Cerebellum (tissue), 4 donors: ENCODE measurements at places on chromosomes 1 and 21. TPM values are rescaled to one million over a fixed set of nuclear protein-coding genes. Genes with fewer than 3 reads are reported as not detected.

DNA sequence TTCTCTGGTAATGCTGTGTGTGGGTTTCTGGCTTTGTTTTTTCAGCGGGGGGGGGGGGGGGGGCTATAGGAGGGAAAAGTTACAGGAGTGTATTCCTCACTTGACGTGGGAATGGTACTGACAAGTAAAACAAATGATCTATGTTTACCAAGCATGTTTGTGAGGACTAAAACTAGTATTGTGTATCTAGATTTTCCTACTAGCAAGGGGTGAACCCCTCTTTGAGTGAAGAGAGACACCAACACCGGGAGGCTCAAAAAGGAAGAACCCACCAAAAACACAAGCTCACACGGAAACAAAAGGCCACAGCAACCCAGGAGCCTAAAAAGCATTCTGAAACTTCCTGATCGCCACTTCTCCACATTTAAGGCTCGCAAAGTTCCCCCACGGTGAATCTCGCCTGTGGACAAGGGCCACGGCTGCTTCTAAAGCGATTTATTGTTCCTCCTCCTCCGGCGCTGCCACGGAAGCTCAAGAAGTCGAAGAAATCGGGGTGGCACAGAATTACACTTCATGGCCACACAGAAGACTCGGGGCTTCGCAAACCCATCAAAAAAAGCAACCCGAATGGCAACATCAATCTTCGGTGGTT, 703 bp downstream of the PUM1 start:
- peak; percentile 19 for DNase-seq

DNA sequence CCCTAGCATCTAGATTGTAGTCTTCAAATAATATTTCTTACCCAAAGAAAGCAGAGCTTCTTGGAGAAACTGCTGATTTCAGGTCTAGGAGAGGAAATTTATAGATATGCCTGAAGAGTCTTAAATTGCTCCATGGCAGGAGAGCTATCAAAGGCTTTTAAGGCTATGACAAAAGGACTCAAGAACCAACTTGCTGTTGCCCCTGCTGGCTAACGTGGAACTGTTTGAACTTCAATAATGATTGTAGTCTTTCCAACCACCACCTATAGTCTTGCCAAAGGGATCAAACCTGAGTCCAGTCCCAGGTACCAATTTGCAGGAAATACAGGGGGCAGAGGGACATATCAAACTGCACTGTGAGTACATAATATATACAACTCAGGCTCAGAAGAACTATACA, 336.2 kb upstream of the ESRRG start:
- no peak for DNase-seq

The SLC35E2B gene
- total RNA-seq: 65.6 TPM

The UTS2 gene
- not detected for total RNA-seq

The MMEL1 gene
- total RNA-seq: 1.3 TPM

The GJB3 gene
- total RNA-seq: not detected

DNA sequence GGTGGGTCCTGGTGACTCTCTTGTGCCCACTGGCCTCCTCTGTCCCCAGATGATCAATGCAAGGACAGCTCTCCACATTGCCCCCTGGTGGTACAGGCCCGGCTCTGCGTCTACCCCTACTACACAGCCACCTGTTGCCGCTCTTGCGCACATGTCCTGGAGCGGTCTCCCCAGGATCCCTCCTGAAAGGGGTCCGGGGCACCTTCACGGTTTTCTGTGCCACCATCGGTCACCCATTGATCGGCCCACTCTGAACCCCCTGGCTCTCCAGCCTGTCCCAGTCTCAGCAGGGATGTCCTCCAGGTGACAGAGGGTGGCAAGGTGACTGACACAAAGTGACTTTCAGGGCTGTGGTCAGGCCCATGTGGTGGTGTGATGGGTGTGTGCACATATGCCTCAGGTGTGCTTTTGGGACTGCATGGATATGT, 10.8 kb downstream of the ADAMTSL4 start:
- peak; percentile 47 for DNase-seq

GRCh38 chr1:241499910-241500309, 19.6 kb downstream of the FH start:
- peak; percentile 69 for DNase-seq

DNA sequence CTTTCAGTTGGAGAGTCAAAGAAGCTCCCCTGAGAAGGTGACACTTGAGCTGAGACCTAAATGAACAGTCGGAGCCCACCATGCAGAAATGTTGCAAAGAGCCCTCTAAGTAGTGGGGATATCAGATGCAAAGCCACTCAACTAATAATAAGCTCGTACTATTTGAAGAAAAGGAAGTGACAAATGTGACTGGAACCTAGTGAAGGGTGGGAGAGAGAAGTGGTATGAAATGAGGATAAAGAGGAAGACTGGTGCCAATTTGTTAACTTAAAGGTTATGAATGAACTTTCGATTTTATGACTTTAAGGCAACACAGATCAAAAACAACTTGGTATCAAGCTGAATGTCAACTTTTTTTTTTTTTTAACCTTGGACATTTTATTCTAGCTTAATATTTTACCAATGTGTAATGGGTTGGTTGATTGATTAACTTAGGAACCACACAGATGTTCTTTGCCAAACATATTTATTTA, 14.7 kb downstream of the LYPLAL1 start:
- no peak for DNase-seq

The KCNN3 gene
- total RNA-seq: 4.2 TPM

DNA sequence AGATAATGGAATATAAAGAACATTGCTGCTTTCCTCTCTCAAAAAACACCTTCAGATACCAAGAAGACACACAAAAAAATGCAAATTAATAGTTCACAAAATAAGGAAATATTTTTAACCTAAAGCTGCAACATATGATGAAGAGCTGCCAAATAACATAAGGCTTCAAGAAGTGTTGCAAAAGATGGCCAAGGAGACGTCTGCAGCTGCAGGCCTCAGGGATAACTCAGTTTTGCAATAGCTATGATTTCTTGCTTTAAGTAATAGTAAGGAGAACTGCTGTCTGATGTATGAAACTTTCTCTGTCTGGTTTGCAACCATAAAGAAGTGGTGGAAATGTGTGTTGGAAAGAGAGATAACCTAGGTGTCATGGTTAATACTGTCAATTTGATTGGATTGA, 1237.5 kb downstream of the MRPL39 start:
- DNase-seq: no peak

DNA sequence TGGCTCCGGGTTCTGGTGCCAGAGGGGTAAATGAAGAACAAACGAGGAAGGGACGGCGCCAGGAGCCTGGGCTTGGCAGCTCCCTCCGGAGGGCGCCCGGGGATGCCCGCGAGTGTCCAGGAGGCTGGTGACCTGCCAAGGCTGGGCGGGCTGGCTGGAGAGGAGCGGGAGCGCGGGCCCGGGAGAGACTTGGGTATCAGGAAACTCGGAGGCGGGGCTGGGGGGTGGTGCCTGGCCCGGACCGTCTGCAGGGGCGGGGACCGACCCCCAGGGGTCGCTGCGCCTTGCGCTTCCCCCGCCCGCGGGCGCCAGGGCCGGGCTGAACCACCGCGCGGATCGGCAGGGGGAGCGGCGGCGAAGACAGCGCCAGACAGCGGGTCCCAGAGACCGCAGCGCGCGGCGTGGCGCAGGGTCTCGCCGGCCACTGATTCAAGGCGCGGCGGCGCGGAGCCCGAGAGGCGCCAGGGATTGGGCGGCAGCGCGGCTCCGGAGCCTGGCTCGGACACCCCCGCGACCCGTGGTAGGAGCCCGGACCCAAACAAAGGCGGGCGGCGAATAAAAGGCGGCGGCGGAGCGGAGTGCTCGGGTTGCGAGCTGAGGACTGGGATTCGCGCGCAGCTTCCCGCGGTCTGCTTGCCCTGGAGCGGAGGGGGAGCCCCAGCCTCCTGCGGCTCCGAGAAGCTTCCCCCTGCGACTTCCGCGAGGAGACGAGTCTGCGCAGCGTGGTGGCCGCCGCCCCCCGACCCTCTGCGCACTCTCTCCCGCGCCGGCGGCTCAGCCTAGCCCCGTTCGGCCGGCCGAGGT, at the start of gene DISP3:
TSS of gene DISP3 (plus strand) at position 585 of the 804 bp plus-strand sequence. CDS start 21,838 bp downstream, outside the sequence.
- DNase-seq: peak; percentile 85

- DNase-seq: no peak
Observed at GRCh38 chr1:76101548-76101947, 27.0 kb downstream of the ST6GALNAC3 start.

The CR1L gene
- total RNA-seq: 0.73 TPM

DNA sequence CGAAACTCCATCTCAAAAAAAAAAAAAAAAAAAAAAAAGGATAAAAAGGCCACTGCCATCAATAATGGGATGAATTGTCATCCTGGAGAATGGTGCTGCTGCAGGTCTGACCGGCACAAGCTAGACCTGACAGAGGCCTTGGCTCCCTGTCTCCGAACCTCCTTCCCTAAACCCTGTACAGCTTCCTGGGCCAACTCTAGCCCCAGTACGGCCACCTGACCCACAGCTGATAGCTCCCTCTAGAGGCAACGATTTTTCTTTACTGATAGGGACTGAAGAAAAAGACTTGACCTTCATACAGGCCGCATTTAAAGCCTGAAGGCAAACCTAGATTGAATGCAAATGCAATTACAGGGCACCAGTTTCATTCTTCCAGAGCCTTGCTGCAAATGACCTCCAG, 30.7 kb downstream of the NOL9 start:
- DNase-seq: peak; percentile 71

DNA sequence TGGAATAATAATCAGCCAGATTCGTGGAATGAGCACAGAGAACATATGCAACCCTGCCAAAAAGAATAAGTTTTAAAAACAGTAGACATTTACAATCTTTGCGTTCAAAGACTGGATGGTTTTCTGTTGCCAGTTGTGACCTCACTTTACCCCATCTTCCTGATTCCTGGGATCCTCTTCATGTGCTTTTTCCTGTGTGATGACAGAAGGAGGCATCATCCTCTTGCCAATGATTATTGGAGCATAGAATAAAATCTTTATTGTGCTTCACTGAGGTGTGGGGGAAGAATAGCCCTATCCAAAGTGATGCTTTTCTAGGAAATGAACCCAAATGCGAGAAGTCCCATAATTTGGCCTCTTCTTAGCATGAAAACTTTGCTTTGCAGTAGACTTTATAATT, 15.0 kb upstream of the BARHL2 start:
- peak; percentile 61 for DNase-seq

- DNase-seq: no peak
Observed at GRCh38 chr1:94874423-94874822, 52.5 kb downstream of the CNN3 start.

The MAGI3 gene
- 22.2 TPM for total RNA-seq

The FAM177B gene
- 0.18 TPM for total RNA-seq

The SPATA21 gene
- total RNA-seq: not detected

The DNAH14 gene
- 72.0 TPM for total RNA-seq

GRCh38 chr1:248009681-248010080, 3.8 kb upstream of the OR2L5 start:
- no peak for DNase-seq

DNA sequence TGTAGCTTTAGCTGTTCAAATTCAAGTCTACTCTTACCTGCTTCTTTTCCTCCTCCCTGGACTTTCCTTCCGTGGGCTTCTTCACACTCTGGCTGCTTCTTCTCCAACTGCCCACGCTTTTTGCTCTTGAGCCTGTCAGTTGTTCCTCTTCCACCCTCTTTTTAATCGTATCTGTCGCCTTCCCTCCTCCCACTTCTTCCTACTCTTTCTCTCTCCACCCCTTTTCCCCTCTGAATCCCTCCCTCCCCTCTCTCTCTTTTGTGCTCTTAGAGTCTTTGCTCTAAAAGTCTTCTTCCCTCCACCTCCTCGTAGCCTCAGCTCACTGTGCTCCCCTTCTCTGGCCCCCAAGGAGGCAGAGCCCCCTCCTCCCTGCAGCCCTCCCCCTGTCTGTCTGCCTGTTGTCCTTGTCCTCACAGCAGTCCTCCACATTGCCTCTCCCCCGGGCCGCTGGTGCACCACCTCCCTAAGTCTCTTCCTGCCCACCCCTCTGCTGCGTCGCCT, 12.9 kb upstream of the GJA5 start:
- DNase-seq: no peak

The XKR8 gene
- 3.4 TPM for total RNA-seq

The OR2T11 gene
- not detected for total RNA-seq

- DNase-seq: no peak
Observed at GRCh38 chr1:23625459-23625858, 66.1 kb upstream of the RPL11 start.

The PPIH gene
- total RNA-seq: 19.5 TPM

DNA sequence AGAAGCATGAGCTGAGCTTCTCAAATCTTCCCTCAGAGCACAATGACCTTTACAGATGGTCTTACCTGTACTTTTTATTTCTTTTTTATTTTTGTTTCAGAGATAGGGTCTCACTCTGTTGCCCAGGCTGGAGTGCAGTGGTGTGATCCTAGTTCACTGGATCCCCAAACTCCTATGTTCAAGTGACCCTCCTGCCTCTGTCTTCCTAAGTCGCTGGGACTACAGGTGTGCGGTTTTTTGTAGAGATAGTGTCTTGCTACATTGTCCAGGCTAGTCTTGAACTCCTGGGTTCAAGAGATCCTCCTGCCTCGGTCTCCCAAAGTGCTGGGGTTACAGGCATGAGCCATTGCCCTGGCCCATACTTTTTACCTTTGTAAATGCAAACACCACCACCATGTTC, 56.0 kb upstream of the LPGAT1 start:
- DNase-seq: no peak

GRCh38 chr1:234716908-234717375, 107.0 kb upstream of the IRF2BP2 start:
- DNase-seq: no peak

The IFNGR2 gene
- total RNA-seq: 34.2 TPM

The TBX19 gene
- 1.00 TPM for total RNA-seq

DNA sequence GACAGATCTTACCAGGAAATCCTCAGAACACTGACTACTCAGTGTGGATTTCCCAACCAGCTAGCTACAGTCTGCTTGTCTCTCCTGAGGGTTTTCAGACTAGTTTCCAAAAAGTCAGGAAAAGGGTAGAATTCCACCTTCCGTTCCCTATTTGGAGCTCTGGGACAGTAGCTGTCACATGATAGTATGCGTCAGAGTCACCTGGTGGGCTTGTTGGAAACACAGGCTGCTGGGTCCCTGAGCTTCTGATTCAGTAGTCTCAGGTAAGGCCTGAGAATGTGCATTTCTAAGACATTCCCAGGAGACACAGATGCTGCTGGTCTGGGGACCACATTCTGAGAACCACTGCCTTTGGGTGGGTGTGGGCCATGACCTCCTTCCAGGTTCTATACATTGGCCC, 272.5 kb downstream of the DISC1 start:
- no peak for DNase-seq

DNA sequence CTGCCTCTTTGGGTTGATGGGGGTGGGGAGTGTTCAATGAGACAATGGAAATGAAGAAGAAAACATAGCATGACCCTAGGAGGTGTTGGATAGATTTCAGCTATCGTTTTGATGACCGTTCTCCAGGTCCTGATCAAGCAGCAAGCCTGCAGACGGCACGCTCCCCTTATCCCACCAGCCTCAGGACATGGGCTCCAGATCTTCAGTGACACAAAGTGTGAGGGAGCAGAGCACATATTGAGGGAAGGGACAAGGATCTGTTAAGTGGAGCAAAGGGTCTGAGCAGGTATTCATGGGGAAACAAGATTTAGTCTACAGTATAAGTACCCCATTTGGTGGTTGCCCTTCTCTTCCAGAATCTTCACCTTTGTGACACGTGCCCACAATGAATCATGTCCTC, 4.7 kb downstream of the SPRR5 start:
- no peak for DNase-seq

DNA sequence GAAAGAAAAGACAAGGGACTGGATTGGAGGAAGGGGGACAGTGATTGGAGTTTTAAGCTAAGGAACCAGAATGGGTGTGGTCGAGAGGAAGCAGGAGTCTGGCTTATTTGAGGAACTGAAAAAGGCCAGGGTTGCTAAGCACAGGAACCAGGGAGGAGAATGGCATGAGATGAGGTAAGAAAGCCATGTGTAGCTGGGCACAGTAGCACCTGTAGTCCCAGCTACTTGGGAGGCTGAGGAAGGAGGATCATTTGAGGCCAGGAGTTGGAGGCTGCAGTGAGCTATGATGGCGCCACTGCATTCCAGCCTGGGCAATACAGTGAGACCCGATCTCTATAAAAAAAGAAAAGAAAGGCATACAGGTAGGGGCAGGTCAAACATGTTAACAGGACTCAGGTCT, 8.1 kb upstream of the KHDRBS1 start:
- no peak for DNase-seq
